ENCODE measurements at places on chromosomes 2 and 18.

DNA sequence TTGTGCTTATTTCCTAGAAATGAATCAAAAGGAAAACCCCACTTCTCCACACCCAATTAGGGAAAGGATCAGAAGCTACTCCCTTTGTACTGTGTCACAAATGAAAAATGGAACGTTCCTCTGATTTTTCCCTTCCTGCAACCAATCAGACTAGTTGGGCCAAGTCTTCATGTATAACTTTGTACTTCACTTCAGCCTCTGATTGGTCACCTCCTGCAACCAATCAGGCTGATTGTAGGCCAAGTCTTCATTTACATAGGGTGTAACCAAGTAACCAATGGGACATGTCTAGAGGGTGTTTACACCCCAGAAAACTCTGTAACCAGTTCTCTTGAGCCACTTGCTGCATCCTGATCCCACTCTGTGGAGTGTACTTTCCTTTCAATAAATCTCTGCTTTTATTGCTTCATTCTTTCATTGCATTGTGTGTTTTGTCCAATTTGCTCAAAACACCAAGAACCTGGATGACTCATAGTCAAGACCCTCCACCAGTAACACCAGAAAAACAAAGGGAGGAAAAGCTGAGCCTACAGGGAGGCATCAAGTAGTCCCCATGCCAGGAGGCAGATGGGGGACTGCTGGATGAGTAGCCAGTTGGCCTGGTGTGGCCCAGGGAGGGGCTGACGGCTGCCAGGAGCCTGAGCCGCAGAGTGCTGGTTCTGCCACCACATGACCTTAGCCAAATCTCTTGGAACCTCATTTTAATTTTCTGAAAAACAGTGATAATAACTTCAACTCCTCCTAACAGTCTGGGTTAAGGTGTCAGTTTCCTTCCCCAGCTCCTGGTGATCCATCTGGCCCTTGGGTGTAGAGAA is 46.1 kb downstream of the SOWAHC start:
- DNase-seq, result peak; percentile 12

- no peak for DNase-seq
Observed at GRCh38 chr18:22174341-22175145, 5.2 kb downstream of the GATA6 start.

- no peak for DNase-seq
Observed at GRCh38 chr18:33612632-33613031, 34.6 kb downstream of the ASXL3 start.

DNA sequence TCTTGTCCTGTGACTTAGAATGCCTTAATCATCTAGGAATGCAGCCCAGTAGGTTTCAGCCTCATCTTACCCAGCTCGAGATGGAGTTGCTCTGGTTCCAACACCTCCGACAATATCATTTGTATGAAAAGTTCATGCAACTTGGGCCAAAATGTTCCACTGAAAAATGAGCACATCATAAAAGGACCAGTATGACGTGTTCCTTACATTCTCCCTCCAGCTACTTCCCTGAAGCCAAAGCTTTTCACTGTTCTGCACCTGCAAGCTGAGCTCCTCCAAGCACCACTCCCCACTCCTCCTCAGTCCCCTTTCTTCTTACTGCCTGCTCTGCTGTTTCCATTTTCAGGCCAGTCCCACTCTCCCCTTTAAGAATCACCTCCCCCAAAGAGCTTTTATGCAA is 23.1 kb downstream of the TMEM182 start:
- no peak for DNase-seq

DNA sequence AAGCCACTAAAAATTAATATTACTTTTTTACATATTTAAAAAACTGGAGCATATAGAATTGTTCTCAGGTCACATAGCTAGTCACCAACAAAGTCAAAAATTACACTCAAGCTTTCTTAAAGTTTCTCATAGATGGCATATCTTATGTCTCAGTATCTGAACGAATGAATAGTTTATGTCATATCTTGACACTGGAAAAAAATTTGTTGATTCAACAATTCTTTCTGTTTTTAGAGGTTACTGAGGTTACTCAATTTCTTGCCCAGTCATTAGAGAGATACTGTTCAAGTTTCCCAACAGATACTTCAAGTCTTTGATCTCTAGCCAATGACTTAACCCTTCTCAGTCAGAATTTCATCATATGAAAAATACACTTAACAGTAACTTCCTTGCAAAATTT is 113.1 kb upstream of the XIRP2 start:
- DNase-seq, result no peak

DNA sequence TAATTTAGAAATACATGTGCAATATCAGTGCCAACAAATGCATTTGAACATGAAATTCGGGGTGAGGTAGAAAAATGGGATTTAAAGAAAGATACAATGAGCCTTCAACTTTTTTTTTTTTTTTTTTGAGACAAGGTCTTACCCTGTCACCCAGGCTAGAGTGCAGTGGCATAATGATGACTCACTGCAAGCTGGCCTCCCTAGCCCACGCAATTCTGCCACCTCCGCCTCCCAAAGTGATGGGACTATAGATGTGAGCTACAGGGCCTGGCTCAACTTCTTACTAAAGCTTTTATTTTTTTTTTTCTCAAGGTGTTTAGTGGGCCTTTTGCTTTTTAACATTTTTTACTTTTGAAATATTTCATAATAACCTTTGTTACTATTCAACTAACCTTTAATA is 365.6 kb downstream of the LRRTM4 start:
- no peak for DNase-seq

DNA sequence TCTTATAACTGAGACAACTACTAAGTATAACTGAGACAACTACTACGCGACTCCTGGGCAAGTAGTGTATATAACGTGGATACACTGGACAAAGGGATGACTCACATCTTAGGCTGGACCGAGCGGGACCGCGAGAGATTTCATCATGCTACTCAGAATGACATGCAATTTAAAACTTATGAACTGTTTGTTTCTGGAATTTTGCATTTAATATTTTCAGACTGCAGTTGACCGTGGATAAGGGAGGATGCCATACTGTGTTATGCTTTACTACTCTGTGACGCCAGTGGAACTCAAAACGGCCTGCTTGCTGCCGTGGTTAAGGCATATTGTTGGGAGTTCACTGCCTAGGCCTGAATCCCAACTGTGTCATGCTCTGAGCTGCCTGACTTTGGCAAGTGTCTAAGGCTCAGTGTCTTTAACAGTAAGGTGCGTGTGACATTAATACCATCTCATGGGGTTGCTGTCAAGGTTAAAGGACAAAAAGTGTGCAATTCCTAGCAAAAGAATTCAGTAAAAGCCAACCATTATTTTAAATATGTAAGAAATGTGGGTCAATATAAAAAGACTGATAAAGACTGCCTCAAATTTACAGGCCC is 64.6 kb downstream of the BMP10 start:
- DNase-seq, result peak; percentile 59

- DNase-seq, result no peak
Observed at GRCh38 chr2:195337597-195337996, 319.4 kb upstream of the SLC39A10 start.

DNA sequence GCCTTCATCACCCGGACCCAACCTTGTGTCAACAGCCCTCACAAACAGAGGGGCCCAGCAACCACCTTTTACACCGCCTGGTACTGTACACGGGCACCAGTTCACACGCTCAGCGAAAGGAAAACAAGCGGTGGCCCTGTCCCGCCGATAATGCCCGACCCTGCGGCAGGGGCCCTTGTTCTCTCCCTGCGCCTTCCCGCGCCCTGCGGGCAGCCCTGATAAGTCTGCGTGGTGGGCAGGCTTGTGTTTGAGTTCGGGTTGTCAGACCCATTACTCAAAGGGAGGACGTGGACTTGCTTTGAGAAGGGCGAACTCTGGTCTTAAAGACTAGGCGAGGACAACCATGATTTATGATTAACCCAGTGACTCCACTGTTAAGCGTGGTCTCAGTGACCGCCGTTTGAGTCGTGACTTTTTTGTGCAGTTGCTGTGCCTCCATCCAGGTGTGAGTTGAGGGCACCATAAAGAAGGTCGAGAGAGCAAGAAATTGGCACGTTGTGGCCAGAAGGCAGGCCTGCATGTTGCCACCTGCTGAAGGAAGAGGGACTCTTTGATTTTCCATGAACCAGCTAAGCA is 167.4 kb upstream of the GATA6 start:
- DNase-seq, result no peak

GRCh38 chr2:157194097-157194688 is 63.3 kb upstream of the GALNT5 start:
- peak; percentile 71 for DNase-seq

- DNase-seq, result no peak
Observed at GRCh38 chr2:240564561-240565332, 3.5 kb upstream of the RNPEPL1 start.

DNA sequence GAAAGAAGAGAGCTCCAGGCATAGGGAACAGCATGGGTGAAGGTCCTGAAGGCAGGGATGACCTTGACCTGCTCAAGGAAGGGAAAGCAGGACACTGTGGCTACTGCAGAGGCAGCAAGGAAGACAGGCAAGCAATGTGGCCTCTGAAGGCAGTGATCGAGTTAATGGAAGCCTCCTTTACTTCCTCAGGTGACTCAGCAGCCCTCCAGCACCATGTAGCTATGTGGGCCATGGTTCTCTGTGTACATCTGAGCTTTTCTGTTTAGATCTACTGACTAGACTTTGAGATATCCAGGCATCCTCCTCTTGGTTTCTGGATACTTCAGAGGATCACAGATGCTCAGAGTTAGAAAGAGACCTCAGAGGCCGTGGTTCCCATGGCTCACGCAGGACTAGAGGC is 107.3 kb upstream of the PID1 start:
- no peak for DNase-seq
